Keratinocyte (primary cell): ENCODE measurements at places on chromosomes 16 and 17. TPM values are rescaled to one million over a fixed set of nuclear protein-coding genes. Genes with fewer than 3 reads are reported as not detected.

DNA sequence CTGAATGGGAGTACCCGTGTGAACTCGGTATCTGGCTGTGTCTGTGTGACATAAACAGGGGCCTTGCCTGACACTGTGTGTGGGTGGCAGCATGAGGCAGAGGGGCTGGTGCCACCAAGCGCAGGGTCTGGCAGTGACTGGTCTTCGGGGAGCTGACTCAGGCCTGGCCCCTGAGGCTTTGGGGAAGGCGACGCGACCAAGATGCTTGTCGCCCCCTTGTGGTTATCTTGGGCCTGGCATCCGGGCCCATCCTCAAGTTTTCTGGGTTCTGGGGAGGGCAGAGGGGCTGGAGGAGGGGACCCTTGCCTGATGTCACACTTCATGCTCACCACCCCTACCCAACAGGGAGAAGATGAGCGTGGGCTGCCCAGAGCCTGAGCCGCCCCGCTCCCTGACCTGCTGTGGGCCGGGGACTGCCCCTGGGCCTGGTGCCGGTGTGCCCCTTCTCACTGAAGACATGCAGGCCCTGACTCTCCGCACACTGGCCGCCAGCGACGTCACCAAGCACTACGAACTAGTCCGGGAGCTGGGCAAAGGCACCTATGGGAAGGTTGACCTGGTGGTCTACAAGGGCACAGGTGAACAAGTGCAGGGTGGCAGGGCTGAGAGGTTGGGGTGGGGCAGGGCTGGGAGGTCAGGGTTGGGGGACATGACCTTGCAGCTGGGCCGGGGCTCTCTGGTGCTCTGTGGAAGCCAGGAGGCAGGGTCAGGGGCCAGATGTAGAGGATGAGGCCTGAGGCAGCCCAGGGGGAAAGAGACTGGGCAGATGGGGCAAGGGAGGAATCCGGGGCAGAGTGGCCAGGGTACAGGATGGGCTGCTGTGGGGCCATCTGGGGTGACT is 24.9 kb downstream of the SBK1 start:
- H3K4me3 ChIP-seq = no peak overlapping the region
- H3K36me3 ChIP-seq = no peaks in the 10 kb centered on the region
- H3K4me1 ChIP-seq = no peaks in the 10 kb centered on the region
- H3K27ac ChIP-seq = no peak overlapping the region

GRCh38 chr16:66150698-66151482 is 215.6 kb upstream of the CDH5 start:
- peaks cover 3% of the 10 kb centered on the region for H3K27me3 ChIP-seq
- H3K4me1 ChIP-seq = no peaks in the 10 kb centered on the region
- no peak overlapping the region for H3K4me3 ChIP-seq
- H3K27ac ChIP-seq = no peak overlapping the region
- no peak for DNase-seq

- no peaks in the 10 kb centered on the region for H3K4me1 ChIP-seq
- no peak overlapping the region for H3K27ac ChIP-seq
- no peak overlapping the region for H3K4me3 ChIP-seq
- DNase-seq = no peak
These were observed 47.9 kb downstream of the TOX3 start for GRCh38 chr16:52499060-52499440.

The KIF18B gene
- 0.99 to 8.1 TPM (median 5.1 TPM) in 3 replicates for polyA plus RNA-seq

The SLC47A1 gene
- polyA plus RNA-seq = 0.05 to 0.23 TPM (median 0.07 TPM) in 3 replicates
